Naive thymus-derived CD8-positive, alpha-beta T cell (primary cell): ENCODE measurements at places on chromosomes 2 and 18. TPM values are rescaled to one million over a fixed set of nuclear protein-coding genes. Genes with fewer than 3 reads are reported as not detected.

GRCh38 chr18:55416791-55417190, 171.2 kb downstream of the TCF4 start:
- DNase-seq, result no peak

GRCh38 chr2:96564026-96564425, 27.5 kb downstream of the ARID5A start:
- no peak for DNase-seq

GRCh38 chr2:55500025-55500424, 19.5 kb upstream of the CFAP36 start:
- DNase-seq, result no peak

Gene PID1
- not detected for total RNA-seq

- DNase-seq, result no peak
Measured at GRCh38 chr18:43847164-43848091, 570.1 kb upstream of the SYT4 start.

Gene GCKR
- not detected for total RNA-seq

GRCh38 chr2:46716927-46717326, 198.7 kb downstream of the MCFD2 start:
- no peak for DNase-seq

DNA sequence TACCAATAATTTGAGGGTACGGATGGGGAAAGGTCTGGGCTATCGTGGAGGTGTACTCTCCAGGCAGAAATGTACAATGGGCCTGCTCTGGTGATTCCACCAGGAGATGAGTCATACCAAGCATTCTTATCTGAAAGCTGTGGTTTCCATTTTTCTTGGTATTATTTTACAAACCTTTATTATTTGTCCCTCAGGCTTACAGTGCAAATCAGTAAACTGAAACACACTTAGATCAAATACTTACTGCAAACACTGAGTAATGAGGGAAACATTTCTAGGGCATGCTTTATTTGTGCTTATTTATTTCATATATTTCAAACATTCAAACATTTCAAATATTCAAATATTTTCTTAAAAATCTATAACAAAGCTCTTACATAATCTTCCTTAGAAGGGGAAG, 319.8 kb downstream of the RND3 start:
- DNase-seq, result no peak
